ENCODE measurements at places on chromosomes 2 and 18. TPM values are rescaled to one million over a fixed set of nuclear protein-coding genes. Genes with fewer than 3 reads are reported as not detected.
A peak's percentile ranks its signal among the peaks of the same experiment; 100 is the strongest.

- no peak for DNase-seq
These were observed 306.7 kb downstream of the SETBP1 start for GRCh38 chr18:44987371-44987770.

GRCh38 chr2:204127238-204127637 is 190.7 kb downstream of the ICOS start:
- no peak for DNase-seq

DNA sequence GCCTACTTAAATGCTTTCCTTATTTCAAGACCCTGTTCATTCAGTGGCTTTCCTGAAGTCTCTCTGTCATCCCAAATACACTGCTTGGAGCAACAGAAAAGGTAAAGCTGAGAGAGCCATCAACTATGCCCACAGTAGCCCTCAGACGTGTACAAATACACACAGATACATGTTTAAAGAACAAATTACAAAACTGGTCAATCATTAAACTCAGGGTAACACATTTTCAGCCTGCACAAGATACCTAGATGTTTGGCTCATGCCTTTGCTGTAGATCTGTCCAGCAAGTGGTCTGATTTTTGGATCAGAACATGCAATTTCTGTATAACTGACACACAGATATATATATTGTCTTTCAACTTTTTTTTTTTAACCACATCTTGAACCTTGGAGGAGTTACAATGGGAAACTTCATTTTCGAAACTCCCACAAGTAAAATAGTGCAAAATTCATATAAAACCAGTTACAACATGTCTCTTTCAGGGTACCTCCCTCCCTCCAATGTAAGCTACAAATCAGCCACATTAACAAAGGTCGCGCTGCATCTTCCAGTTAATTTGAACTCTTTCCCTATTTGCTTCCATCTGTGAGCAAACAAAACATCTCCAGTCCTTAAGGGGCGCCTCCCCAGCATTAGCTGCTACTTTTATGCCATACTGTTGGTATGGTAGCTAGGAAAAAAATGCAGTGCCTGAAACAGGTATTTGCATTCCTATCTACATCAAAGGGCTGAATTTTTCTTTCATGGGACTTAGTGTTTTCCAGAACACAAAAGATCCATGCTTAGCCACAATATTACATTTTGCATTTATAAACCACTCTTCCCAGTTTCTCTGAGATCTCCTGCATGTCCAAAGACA is 311.9 kb downstream of the NRXN1 start:
- DNase-seq, result no peak

DNA sequence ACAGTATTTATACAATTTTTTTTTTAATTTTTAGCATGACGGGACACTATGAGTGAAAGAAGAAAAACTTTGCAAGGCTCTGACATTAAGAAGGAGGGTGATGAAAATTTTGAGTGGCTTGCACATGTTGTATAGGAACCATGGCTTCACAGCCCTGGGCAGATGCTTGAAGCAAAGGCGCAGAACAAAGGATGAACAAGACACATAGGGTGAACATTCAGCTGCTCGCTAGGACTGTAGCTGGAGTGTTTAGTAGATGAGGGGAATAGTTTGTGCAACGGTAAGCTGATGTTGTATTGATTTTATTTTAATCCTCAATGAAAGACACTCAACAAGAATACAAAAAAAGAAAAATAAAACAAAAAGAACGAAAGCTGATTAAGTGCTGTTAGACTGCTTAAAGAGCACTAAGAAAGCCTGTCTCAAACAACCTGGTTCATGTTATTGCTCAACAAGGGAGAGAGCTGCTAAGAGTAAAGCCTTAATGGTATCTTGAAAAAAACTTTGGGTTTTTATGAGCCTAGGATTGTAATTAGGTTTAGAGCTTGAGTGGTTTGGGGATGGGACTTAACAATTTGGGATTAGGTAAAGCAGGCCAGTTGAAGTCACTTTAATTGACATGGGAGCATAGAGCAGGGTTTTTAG is 41.2 kb upstream of the GCFC2 start:
- no peak for DNase-seq

- DNase-seq, result no peak
These were observed 164.0 kb downstream of the DTNA start for GRCh38 chr18:34873986-34874580.

DNA sequence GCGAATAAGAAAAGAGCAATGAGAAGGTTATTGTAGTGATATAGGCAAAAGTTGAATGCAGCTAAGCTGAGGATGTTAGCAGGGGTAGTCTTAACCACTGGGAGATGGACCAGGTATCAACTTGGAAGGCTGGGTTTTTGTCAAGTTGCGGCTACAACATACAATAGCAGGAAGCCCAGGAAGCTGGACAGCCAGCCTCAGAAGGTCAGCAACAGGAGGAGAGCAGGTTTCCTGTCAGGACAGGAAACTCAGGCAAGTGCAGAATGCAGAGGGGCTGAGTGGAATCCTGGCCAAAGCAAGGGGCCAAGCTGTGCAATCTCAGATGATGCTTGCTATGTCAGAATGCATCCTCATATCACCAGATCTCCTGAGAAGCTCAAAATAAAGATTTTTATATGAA is 530.0 kb upstream of the ID2 start:
- DNase-seq, result no peak

DNA sequence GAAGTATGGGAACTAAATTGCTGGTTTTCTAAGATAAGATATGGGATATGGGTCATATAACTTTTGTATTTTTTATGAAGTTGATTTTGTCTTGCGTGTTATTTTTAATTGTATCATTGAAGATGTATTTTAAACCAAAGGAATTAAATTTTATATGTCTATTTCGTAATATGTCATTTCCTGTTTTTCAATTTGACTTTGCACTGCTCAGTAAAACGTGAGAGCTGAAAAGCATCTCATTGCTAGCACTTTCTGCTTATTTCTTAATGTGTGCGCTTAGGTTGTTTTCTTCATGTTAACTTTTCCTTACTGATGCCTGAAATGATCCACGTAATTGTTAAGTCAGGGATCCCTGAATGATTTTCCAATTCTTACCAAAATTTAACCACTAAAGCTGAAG is 41.2 kb upstream of the KLF11 start:
- no peak for DNase-seq

DNA sequence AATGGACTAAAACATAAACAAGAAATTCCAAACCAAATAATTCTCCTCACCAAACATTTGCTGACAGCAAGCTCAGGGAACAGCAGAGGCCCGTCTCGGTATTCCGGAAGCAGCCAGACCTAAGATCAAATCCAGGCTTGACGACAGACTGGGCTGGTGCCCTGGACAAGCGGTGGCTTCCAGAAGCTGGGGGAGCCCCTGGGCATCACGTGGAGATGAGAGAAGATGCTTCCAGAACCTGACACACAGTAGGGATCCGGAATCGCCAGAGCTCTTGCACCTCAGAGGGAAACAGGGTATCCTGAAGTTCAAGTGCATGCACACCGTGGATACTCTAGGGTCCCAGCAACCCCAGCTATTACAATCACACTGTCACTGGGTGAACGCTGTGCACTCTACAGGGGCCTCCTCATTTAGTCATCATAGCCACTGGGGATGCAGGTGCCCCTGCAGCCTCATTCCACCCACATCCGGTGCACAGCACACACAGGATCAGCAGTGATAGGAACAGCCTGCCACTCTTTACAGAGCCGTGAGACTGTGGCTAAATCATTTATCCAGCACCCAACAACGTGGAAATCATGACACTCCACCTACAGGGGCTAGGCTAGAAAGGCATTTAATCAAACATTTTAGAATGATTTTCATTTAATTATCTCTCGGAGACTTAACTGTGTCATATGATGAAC is 102.6 kb downstream of the HDAC4 start:
- DNase-seq, result peak; percentile 6

Gene INPP5D
- 109 TPM for total RNA-seq

DNA sequence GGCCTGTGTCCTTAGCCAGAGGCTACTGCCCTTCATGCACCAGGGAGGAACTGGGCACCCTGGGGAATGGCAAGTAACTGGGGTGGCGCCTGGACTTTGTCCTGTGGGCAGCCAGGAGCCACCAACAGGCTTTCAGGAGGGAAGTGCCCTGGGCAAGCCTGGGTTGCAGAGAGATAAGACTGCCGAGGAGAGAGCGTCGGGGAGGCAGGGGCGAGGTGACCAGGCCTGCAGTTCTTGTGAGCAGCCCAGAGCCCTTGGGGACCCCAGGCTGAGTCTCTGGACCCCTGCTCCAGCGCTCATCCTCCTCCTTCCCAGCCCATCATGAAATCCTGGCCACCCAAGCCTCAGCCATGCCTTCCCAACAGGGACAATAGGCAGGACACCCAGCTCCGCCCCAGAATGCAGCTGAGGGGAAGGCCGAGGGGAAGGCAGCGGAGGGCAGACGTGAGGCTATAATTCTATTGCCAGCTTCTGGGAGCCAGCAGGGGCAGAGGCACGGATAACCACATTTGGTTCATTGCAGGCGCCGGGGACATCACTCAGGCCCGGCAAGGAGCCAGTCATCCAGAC is 25.1 kb downstream of the ADRA2B start:
- DNase-seq, result no peak

- DNase-seq, result no peak
These were observed 154.6 kb downstream of the DYM start for GRCh38 chr18:49305688-49306336.

Gene MC4R
- not detected for total RNA-seq

GRCh38 chr2:187875261-187876141 is 321.3 kb upstream of the TFPI start:
- no peak for DNase-seq

Gene REG3G
- total RNA-seq, result not detected

DNA sequence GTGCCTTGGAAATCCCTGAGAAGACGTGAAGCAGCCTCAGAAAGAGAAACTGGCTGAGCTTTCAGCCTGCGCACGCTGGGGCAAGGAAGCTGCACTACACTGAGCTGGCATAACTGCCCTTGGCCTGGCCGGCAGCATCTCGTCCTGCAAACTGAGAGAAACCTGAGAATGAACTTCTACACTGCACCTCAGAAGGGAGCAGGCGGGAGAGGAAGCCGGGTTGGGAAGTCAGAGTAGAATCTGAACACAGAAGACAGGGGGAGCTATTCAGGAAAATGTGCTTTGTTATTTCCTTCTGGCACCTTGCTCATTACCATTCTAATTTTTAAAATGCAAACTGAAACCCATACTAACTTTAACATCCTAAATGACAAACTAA is 70.9 kb downstream of the ZEB2 start:
- peak; percentile 12 for DNase-seq

Gene C2orf15
- 2.1 TPM for total RNA-seq

DNA sequence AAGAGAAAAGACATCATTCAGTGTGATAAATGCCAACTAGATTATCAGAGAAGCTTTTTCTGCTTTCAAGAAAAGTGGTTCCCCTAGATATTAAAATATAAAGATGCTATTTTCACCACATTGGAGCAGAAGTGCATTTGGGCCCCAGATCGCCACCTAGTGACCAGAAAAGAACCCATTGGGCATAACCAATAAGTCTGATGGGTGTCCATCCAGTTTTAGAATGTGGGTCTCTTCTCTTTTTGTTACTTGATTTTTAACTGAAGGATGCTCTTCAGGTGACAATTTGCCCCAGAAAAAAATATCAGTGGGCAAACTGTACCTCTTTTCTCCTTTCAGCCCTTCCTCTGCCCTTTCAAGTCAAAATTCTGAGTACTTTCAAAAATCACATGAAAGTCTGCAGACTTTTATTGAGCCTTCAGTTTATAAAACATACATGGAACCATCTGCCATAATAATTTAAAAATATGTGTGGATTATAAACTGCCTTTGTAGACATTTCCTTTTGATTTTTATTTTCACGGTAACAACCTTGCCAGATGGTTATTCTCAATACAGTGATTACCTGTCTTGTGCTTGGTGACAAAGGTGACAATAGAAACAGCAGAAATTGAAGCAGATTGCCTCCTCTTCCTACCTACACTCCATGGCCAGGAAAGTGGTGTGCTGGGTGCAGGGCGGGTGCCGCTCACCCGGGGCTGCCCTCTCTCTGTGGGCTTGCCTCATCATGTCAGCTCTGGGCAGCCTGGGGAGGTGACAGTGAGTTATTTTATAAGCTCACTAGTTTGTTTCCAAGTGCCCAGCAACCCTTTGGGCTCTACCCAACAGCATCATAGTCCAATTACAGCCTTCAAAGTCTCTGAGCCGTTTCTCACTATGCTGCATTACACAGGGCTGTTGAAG is 124.5 kb downstream of the DCDC2C start:
- peak; percentile 34 for DNase-seq

DNA sequence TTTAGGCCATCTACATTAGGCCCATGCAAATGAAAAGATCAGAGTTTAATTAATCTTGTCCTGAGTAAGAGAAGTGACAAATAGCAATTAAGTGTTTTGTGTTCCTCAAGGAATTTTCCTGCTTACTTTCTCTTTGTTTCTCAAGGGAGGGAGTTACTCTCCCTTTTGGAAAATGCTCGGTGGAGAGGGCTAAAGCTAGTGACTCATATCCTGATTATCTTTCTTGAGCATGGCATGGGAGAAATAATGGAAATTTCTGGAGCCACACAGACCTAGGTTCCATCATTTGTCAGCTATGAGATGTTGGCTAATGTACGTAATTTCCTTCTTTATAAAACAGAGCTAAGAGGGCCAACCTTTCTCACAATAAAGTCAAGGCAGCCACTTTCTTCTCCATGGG is 177.1 kb downstream of the ETAA1 start:
- no peak for DNase-seq

DNA sequence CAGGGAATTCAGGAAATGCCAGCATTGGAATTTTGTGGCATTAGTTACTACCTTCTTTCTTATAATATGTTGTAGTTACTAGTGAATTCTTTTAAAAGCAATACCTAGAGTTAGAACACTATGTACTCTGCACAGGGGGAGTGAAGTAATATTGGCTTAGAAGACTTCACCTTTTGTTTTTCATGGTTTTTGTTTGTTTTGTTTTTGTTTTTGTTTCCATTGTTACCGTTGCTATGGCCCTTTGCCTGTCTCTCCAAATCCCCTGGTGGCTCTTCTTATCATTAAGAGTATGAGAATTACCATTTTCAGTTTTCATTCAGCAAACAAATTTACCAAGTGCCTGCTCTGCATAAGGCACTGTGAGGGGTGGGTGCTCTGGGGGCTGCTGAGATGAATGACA is 160.1 kb downstream of the HAUS1 start:
- DNase-seq, result no peak

Gene TMEM198
- 6.6 TPM for total RNA-seq

- DNase-seq, result no peak
These were observed 24.6 kb upstream of the DAW1 start for GRCh38 chr2:227846831-227847230.

DNA sequence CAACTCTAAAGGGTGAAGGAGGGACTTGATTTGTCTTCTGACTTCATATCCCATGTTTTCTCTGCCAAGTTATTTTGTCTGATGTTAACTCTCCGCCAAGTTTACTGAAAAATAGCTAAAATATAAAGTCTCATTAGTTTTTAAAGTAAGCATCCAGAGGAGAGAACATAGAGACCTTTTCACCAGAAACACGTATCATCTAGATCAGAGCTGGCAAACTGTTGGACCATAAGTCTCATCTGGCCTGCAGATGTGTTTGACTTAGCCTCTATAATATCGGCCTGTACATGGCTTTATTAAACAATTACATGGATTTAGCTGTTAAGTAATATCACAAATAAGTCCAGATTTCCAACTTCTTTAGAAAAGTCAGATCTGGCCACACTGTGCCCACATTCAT is 182.6 kb downstream of the PLCL1 start:
- no peak for DNase-seq

All from OCI-LY7 (cell line).